ENCODE measurements at places on chromosomes 2 and 18.

GRCh38 chr2:114940785-114941458 lies 498.5 kb downstream of the DPP10 start:
- DNase-seq: no peak

DNA sequence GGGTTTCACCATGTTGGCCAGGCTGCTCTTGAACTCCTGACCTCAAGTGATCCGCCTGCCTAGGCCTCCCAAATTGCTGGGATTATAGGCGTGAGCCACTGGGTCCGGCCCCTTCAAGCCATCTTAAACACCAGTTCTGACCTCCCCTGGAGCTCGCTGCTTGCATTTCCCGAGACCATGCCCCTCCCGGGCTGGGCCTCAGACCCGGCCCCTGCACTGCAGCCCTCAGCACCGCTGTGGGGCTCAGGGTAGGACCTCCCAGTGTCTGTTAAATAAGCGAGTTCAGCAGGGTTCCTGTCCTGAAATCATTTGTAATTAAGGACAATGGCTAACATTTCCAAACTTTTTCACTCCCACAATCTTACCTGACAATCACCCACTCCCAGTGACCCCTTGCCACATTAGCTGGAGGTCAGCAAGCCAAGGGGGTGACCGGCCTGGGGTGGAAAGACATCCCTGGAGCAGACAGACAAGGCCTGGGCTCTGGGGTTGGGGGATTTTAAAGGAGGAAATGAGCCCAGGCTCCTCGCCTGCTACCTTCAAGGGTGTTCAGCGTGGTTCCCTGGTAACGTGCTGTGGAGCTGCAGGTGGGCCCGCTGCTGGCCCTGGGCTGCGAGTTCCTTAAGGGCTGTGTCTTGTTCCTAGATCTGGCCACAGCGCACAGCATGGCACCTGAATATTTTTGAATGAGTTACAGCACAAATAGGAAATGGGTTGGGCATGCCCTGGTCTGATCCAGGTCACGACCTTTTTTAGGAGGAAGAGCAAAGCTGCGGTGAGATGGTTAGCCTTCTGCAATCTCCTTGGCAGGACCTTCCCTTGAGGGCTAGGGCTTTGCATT lies 15.1 kb downstream of the CYS1 start:
- DNase-seq: no peak

- DNase-seq: no peak
Measured at GRCh38 chr18:3230401-3231334, 10.9 kb upstream of the MYOM1 start.

GRCh38 chr2:121611730-121612705 lies 37.2 kb downstream of the CLASP1 start:
- DNase-seq: no peak

DNA sequence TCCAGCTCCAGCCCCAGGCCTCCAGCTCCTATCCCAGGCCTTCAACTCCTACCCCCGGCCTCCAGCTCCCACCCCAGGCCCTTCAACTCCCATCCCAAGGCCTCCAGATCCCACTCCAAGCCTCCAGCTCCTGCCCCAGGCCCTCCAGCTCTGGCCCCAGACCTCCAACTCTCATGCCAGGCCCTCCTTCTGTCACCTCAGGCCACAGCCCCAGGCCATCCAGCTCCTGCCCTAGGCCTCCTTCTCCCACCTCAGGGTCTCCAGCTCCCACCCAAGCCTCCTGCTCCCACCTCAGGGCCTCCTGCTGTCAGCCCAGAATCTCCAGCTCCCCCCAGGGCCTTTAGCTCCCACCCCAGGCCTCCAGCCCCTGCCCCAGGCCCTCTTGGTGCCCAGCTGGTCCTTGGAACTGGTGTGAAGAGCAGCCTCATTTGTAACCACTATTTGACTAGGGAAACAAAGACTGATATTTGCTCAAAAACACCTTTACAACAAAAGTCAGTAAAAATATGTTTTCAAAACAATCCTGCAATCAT lies 67.8 kb upstream of the SALL3 start:
- DNase-seq: no peak

DNA sequence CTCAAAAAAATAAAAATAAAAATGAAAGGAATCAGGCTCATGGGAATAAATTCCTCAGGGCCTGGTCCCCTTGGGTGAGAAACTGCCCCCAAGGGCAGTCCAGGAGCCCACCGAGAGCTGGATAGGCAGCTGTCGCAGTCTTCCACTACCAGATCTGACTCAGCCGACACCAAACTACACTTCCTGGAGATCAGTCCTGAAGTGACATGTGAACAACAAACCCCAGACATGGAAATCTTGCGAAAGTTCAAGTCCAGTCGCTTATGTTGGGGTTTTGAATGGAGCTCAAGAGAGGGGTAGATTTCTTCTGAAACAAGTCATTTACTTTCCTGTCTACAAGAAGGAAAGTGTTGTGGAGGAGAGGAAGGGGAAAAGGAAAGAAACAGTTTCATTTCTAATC lies 12.9 kb downstream of the ADCY3 start:
- no peak for DNase-seq

- no peak for DNase-seq
Measured at GRCh38 chr2:172693529-172694455, 41.9 kb upstream of the RAPGEF4 start.

GRCh38 chr2:28101123-28101522 lies 210.6 kb downstream of the BABAM2 start:
- DNase-seq: no peak

- DNase-seq: no peak
Measured at GRCh38 chr18:75297731-75298130, 87.1 kb downstream of the TSHZ1 start.

DNA sequence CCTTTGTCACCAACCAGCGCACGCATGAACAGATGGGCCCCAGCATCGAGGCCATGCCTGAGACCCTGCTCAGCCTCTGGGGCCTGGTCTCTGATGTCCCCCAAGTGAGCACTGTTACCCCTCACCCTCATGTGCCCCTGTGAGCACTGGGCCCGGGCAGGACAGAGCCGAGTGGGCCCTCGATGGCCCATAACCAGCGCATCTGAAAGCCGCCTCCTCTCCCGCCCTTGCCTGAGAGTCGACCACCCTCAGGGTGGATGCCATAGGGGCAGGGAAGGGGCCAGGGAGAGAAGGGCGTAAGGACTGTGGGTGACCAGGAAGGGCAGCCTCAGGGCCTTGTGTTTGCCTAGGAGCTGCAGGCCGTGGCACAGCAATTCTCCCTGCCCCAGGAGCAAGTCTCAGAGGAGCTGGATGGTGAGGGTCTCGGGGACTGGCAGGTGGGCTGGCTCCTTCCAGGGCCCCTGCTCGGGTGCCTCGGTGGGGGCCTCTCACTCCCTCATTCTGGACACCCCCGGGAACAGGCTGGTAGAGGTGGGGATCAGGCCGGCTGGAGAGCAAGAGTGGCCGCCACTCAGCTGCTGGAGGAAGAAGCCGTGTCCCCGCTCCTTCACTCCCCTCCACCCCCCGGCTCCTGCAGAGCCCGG lies 2.1 kb downstream of the PROM2 start:
- no peak for DNase-seq

DNA sequence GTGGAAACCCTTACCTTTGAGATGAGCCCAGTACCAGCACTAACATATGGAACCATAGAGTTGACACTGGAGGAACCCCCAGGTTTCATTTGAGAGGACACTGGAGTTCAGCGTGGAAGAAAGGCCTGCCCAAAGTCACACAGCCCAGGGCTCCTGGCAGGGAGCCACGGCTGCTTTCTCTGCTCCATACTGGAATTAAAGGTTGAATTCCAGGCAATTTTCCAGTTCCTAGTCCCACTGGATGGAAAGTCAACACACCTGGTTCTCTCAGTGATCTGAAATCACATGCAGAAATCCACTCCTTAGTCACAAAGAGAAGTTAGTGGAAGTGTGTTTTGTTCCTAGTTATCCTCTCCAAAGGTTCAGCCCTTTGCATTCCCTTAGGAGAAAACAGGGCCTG lies 336.1 kb upstream of the SKOR2 start:
- DNase-seq: no peak

GRCh38 chr2:198408171-198408570 lies 603.8 kb downstream of the PLCL1 start:
- DNase-seq: no peak

GRCh38 chr18:35513181-35513936 lies 15.6 kb upstream of the INO80C start:
- DNase-seq: no peak

DNA sequence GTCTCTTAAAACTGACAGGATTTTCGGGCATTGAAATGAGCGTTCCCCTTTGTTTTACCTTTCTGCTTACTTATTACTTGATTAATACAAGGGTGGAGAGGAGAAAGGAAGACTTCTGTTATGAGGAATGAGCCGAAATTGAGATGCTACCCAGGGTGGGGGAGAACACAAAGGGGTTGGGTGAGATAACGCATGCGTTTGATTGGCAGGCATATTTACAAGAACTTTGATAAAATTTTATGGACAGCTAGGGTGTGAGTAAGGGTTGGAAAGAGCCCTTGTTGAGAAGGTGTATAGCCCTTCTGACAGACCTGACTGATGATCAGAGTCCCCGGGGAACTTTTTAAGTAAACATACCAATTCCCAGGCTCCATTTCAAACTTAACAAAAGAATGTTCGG lies 1.8 kb downstream of the RNF138 start:
- DNase-seq: no peak

GRCh38 chr2:121907928-121908327 lies 152.5 kb downstream of the TSN start:
- no peak for DNase-seq

GRCh38 chr2:38182492-38183003 lies 106.6 kb upstream of the CYP1B1 start:
- no peak for DNase-seq

- DNase-seq: no peak
Measured at GRCh38 chr2:8343031-8343430, 338.8 kb upstream of the ID2 start.

DNA sequence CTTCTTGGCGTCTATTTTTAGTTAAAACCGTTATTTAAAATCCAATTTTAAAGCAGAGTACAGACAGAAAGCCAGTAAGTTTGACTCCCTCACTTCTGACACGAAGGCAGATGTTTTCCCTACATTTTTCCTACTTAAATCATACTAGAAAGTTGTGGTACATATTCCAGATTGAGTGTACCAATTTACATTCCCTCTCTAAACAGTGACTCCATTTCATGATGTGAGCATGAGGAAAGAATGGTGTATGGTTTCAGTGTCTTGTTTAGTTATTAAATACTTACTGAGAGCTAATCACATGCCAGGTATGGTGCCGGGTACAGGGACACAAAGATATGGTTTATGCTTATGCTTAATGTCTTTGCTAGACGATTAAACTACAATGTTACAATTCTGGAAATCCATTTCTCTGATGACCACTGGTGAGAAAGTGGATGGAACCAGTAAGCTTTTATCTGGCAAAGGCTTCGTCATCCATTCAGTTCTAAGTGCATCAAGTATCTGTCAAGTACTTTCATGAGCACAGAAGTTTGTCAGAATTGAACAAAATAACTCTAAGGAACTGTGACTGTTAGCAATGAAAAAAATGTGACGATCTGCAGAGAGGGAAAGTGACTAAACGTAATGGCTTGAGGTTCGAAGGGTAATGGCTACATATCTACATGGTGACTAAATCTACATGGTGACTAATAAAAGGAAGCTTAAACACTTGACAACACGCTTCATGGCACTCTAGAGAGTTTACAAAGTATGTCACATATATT lies 25.7 kb downstream of the MAP4K3 start:
- DNase-seq: no peak

- DNase-seq: no peak
Measured at GRCh38 chr2:186339716-186340115, 146.3 kb upstream of the ZC3H15 start.

DNA sequence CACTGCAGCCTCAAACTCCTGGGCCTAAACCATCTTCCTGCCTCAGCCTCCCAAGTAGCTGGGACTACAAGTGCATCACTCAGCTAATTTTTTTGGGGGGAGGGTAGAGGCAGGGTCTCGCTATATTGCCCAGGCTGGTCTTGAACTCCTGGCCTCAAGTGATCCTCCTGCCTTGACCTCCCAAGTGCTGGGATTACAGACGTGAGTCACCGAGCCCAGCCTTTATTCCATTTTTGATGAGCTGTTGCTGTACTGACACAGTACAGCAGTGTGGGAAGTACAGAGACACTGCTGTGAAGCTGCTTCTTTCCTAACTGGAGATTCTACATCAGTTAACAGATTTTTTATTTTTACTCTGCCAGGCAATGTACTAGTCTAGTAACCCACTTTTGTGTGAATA lies 18.8 kb downstream of the PTRHD1 start:
- DNase-seq: no peak

Measured in stimulated activated CD4-positive, alpha-beta T cell treated with anti-CD3 and anti-CD28 coated beads, Interleukin-15, amount 100 ng/mL, for 1 hour (primary cell).